Placental pericyte (primary cell): ENCODE measurements at places on chromosomes 6 and 20. TPM values are rescaled to one million over a fixed set of nuclear protein-coding genes. Genes with fewer than 3 reads are reported as not detected.

Gene VSX1
- total RNA-seq = not detected in 2 replicates

Gene SPTLC3
- 1.7 and 2.4 TPM in 2 replicates for total RNA-seq

Gene ZSCAN23
- total RNA-seq = 0.57 and 0.88 TPM in 2 replicates

Gene EIF6
- total RNA-seq = 149 and 187 TPM in 2 replicates

Gene PTK7
- total RNA-seq = 130 and 157 TPM in 2 replicates

Gene ZSCAN26
- 8.8 and 10.9 TPM in 2 replicates for total RNA-seq

Gene SDCBP2
- total RNA-seq = 0.43 and 2.2 TPM in 2 replicates

Gene STAU1
- 54.3 and 67.4 TPM in 2 replicates for total RNA-seq
